Activated T-helper 1 cell treated with Interleukin-2 at 50 U/mL for 16 hours (primary cell): ENCODE measurements at places on chromosomes 16 and 17.

DNA sequence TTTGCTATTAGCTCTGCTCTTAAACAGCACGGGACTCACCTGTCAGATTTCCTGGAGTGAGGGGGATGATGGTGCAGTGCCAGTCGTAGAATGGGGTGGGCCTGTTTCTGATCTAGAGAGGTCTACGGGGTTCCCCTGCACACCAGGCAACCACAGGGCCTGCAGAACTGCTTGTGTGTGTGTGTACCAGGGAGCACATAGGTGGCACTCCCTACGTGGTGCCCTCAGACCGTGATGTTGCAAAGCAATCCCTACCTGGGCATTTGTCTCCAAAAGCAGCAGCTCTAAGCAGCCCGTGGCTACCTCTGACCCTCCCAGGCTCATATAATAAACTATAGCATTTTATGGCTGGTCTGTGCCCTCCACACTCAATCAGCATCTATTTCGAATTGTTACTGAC is 38.5 kb downstream of the MPRIP start:
- no peak for DNase-seq

- DNase-seq = no peak
Measured at GRCh38 chr16:57572978-57573728, 30.7 kb downstream of the ADGRG5 start.

DNA sequence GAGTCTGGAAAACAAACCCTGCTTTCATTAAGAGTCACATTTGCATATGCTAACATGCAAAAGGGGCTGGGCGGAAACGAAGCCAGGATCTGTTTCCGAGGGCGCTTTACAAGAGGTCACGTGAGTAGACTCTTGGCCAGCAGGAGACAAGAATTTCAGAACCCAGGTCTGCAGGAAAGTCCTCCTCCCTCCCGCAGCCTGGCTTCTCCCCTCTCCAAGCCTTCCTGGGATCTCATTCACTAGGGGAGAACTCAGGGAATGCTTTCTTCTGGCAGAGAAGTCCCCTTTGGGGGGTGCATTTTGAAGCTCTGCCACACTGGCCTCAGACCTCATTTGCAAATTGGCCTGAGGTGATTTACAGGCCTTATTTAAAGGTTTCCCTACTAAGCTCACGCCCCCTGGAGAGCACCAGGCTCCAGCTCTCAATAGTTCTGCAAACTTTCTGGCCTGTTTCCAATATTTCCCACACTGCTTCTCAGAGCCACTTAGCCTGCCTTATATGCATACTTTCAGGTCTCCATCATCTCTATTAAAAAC is 57.2 kb upstream of the CACNG5 start:
- no peak for DNase-seq

DNA sequence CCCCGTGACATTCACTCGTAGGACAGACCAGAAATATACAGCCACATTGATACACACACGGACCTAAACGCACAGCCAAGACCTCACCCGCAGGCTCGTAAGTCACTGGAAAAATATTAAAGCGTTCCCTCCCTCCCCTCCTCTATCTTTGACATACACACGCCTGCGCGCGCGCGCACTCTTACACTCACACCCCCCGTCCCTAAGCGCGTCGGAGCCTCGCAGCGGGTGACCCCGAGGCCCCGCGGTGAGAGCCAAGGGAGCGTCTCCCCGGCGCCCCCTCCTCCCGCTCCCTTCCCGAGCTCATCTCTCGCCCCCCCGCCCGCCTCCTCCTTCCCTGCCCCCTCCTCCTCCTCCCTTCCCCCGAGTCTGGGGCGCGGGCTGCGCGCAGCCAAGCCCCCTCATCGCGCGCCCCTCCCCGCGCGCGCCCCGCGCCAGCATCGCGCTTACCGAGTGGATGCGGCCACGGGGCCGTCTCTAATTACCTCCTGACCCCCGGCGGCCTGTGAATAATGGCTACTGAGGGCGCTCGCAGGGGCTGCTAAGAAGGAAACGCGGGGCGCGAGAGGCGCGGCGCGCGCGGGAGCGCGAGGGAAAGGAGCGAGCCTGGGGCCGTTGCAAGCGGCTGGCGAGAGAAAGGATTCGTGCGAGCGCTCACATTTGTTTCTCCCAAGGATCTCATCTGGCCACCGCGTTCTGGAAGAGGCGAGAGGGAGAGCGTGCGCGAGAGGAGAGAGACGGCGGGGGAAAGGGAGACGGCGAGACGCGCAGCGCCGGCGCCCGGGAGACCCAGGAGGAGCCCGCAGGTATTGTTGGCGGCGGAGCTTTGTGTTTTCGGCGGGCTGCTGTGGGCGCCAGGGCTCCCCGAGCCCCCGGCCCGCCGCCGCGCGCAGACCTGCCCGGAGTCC is 42.4 kb downstream of the RAI1 start:
- no peak for DNase-seq

- no peak for DNase-seq
Measured at GRCh38 chr17:8872036-8872704, 4.7 kb upstream of the PIK3R6 start.

DNA sequence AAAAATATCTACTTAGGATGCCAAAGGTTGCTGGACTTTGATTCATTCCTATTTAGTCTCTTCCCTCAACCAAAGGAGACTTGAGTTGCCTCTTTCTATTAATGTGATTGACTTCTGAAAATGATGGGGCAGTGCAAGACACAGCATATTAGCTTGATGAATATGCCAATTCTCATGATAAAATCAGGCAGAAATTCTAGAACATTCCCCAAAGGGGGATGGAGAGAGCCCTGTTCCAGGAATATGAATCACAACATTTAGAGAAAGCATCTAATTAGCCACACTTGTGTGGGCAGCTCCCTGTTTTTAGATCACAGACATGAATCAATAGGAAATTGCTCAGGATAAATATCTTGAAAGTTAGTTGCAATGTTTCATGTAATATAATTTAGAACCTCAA is 584.0 kb upstream of the CDH8 start:
- no peak for DNase-seq

DNA sequence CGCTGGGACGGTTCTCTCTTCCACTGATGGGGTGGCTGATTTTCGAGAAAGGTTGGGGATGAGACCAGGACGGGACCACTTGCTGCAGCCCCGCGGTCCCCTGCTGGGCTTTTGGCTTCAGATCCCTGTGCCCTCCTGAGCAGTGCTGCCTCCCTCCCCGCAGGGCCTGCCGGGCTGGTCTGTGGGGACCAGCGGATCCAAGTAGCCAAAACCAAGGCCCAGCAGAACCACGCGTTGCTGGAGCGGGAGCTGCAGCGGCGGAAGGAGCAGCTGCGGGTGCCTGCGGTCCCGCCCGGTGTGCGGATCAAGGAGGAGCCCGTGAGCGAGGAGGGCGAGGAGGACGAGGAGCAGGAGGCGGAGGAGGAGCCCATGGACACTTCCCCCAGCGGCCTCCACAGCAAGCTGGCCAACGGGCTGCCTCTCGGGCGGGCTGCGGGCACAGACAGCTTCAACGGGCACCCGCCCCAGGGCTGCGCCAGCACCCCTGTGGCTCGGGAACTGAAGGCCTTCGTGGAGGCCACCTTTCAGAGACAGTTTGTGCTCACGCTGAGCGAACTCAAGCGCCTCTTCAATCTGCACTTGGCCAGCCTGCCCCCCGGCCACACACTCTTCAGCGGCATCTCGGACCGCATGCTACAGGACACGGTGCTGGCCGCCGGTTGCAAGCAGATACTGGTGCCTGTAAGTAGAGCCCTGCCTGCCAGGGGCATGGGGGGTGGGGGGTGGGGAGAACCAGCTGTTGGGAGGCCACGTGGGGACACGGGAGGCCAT is 28.6 kb downstream of the POLR3E start:
- no peak for DNase-seq

DNA sequence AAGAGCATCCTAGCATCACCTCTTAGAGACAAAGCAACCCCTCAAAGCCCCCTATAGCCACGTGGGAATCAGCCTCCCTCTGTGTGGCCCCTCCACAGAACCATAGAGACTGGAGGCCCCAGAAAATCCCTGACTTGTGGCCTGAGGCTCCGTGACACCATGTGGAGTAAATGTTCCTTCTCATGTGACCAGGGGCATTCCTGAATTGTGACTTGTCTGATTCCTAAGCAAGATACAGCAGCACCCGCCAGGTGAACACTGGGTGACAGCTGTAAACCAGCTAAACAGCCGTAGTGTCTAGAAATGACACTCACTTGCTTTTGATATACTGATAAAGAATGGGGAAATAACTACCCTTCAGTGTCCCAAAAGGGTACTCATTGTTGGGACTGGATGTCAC is 79.0 kb downstream of the DYNLRB2 start:
- no peak for DNase-seq

DNA sequence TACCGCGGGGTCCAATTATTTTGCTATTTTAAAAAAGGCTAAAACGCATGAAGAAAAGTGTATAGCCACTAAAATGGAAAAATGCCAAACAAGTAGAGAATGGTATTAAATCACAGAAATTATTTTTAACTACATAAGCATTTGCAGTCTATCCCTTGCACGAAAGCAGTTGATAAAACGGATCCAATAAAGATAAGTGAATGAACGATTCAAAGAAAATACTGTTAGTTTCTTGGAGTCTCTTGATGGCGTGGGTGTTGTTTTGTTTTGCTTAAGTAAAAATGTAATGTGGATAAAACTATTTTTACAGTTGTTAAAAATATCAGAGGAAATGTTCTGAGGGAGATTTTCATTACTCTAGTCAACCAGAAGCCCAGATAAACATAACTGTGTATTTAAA is 9.3 kb downstream of the HS3ST3A1 start:
- no peak for DNase-seq

DNA sequence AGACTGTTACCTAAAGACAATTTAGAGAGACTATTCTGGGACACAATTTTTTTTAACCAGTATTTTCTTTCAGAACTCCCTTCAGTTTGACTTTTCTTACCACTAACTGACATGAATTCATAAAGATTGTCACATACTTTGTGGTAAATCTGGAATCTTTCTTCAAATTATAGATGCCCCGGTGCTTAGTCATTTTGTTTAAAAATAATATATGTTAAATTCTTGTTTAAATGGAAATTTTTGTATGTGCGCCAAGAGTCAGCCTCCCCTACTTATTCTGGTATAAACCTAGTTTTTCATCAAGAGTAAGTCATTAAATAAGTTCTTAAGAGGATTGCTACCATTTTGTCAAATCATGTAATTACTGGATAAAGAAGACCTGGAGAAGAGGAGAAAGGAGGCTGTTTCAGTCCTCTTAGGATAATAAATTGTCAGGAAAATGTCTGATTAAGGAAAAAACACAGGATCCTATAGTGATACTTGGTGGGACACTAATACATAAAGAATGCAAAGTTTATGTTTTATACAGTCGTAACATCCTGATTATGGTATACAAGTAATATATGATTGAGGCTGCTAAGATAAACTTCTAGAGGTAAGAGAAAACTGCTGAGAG is 424.4 kb downstream of the PMP22 start:
- no peak for DNase-seq

DNA sequence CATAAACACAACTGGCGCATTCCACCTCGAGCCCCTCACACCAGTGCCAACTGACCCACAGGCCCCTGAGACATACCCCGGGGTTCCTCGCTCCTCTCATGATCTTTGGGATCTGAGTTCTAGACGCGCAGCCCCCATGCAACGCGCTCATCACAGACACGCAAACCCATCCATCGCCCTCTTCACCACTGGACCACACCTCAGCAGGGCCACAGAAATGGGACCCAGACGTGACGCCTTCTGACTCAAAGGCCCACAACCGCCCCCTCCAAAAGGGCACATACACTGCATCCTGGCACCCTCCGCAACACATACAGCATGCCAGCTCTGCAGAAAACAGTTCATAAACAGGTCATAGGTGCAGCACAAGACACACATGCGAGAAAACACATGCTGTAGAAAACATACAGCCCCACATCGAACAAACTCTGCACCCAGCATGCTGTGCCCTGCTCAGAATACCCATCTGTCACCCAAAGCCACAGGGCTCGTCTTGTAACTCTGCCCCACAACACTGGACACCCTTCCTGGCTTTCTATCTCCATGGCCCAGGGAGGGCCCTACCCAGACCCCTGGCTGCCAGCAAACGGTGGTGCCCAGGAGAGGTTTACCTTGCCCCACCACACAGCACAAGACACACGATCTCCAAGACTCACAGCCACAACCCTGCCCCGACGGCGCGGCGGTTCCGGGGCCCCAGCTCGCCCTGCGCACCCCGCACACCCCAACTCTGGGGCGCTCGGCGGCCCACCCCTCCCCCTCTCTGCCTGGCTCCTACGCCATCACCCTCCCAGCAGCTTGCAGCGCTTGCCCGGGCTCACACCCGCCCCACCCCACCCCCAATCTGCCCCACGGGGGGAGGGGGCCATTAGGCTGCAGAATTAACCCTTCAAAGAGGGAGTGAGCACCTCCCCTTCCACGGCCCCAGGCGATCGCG is 887 bp downstream of the ZBTB4 start:
- peak; percentile 54 for DNase-seq

DNA sequence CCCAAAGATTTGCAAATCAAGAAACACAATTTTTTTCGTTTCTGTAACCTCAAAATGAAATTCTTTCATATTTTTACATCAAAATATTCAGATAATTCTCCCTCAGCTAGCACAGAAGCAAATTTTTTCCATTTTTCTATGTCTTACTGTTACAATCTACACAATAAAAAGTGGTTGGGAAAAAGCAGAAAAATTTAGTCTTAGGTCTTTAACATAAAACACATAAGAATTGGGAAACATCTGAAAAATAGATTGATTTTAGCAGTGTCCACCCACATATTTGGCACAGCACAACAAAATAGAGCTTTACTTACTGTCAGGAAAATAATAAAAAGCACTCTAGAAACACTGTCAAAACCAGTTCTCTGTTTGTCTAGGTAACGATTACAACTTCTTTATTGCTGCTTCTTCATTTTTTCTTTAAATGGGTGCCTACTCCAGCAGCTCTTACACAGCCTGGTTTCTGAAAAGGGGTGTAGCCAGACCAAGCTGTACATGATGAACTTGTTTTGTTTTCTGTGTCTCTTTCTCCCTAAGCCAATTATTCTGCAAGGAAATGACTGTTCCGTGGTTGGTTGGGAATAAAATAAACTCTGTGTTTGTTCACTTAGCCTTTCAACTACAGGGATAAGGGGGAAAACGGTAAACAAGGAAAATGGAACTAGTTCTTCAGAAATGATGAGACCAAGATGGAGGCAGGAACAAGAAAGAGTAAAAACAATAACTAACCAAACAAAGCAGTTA is at the start of gene ABCA6:
TSS of gene ABCA6 (minus strand) at position 465 of the 744 bp plus-strand sequence. CDS start 1,192 bp downstream, outside the sequence.
- no peak for DNase-seq

DNA sequence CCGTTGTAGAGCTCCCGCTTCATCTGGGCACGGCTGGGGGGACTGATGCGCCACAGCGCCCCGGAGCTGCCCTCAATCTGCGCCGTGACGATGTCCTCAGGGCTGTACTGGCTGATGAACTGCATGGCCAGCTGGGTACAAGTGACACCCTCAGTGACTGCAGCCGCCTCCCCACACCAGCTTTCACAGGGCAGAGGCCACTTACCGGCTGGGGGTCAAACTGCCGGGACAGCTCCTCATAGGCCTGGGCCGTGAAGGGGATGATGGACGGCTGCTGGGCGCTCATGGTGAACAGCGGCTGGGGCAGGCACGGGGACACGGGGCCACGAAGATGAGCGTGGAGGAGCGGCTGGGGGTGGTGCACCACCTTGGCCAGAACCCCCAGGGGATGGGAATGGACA is 10.3 kb downstream of the CTU2 start:
- no peak for DNase-seq
